ENCODE measurements at places on chromosomes 6 and 20.

GRCh38 chr6:160428069-160428430, 79.9 kb downstream of the SLC22A3 start:
- no peak for DNase-seq

GRCh38 chr6:129732034-129732433, 22.1 kb upstream of the ARHGAP18 start:
- no peak for DNase-seq

DNA sequence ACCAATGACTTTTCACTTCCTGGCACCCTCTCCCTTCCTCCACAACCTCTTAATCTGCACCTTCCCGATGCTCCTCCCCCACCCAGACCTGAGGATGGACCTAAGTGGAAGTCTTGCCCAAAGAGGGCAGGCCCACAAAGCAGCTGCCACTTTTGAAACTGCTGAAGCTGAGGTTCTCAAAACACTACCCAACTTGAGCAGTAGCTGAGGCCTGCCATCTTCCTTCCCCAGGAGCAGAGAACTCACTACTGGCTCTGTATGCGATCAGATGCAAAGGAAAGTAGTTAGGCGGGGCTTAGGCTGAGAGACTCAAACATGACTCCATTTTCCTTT, 1.5 kb downstream of the HM13 start:
- no peak for DNase-seq

DNA sequence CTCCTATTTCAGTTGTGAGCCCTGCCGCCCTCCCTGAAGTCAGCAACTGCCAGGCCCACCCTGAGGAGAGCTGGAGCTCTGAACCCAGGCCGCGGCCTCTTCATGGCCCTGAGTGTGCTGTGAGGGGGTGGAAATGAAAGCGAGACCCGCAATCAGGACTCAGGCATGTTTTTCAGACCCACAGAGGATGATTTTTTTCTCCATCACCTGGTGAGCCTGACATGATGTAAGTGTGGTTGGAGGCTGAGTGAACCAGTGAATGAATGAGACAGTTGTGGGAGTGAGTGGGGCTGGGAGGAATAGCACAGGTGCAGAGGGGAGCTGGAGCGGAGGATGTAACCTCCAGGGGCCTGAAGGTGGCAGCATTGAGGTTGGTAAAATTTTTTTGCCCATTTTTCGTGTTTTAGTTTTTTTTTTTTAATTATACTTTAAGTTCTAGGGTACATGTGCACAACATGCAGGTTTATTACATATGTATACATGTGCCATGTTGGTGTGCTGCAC, 18.3 kb downstream of the RAET1L start:
- DNase-seq: no peak

DNA sequence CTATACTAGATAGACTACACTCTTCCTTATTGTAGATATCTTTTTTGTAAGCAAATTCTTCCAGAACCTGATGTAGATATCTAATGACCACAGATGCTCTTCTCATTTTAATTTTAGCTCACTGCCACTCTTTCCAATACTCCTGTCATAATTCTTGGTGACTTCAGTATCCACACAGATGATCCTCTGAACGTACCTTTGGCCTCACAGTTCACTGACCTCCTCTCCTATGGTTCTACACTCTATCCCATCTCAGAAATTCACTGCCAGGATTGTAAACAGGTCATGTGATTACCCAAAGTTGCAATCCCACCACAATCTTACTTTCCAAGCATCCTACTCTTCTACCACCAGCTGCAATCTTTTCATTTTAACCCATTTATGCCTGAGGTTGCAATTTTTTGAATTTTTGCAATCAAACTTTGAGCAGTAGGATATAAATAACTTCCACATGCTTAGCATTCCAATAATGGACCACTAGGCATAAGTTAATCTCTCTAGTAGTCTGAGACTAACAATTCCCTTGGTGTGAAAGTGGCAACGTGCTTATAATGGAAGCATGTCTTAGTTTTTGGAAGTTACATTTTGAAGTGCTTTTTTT, 31.2 kb downstream of the ESF1 start:
- no peak for DNase-seq

DNA sequence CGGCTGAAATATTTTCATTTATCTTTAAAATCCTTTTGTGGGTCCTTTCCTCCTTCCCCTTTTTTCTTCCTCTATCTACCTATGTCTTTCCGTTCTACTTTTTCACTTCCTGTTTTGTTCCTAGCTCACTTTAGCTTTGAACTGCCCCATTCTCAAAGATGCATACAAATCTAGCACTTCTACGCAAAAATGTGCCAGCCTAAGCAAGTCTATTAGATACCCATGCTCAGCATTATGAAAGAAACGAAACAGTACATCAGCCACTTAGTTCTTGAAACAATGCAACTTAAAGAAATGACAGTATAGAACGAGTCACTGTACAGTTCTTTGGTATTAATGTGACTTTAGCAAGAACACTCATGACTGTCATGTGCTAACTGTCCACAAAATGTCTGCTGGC, 47.3 kb upstream of the MARCKS start:
- DNase-seq: no peak

- no peak for DNase-seq
Measured at GRCh38 chr6:55868771-55869479, 6.5 kb downstream of the BMP5 start.

DNA sequence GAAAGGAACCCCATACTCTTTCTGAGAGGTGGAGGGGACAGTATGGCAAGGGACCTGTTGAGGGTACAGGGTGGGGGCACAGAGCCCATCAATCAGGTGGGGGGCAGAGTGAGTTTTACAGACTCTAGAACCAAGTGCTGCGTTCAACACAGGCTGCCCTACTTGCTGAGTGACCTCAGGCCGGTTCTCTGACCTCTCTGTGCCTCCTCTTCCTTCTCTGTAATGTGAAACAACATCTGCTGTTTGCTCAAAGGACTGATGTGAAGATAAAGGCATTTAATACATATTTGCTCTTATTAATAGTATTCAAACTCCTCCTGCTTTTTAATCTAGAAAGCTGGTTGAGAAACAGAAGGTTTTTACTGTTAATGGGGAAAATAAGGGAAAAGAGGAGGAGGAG, 25.9 kb upstream of the APMAP start:
- DNase-seq: no peak

DNA sequence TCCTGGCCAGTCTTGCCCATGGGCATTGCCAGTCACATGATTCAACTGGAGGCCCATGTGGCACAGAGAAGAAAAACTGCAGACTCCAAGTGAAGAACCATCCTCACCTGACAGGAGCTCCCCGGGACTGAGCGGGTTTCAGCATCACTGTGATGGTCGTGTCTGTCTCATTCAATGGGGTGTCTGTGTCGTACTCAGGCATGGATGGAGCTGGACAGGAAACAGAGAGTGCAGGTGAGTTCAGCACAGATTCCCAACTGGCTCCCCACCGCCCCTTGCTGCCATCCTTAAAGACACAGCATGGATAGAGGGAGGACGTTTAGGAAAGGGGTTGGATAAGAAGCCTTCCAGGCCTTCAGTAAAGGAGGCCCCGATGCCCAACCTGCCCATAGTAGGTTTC, 732.3 kb upstream of the CHD6 start:
- DNase-seq: no peak

GRCh38 chr6:47163536-47163935, 121.4 kb upstream of the ADGRF1 start:
- DNase-seq: no peak

- no peak for DNase-seq
Measured at GRCh38 chr6:12279322-12280091, 10.7 kb upstream of the EDN1 start.

DNA sequence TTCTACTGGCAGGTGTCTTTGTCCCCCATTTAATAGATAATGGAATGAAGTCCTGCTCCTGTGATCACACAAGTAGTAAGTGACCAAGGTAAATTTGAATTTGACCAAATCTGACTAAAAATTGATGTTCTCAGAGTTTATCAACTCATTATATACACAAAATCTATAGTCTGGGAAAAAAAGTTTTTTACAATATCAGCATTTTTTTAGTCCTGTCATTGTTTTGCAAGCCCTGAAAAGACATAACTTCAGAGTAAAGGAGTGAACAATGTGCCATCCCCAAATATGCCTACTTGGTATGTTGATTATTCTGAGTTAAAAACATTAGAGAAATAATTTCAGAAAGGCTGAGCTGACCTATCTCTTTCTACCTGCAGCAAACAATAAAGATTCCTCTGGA, 114.2 kb downstream of the C6orf58 start:
- no peak for DNase-seq

- no peak for DNase-seq
Measured at GRCh38 chr6:134724771-134725340, 225.0 kb downstream of the ALDH8A1 start.

- no peak for DNase-seq
Measured at GRCh38 chr6:135163440-135163738, 17.7 kb upstream of the MYB start.

DNA sequence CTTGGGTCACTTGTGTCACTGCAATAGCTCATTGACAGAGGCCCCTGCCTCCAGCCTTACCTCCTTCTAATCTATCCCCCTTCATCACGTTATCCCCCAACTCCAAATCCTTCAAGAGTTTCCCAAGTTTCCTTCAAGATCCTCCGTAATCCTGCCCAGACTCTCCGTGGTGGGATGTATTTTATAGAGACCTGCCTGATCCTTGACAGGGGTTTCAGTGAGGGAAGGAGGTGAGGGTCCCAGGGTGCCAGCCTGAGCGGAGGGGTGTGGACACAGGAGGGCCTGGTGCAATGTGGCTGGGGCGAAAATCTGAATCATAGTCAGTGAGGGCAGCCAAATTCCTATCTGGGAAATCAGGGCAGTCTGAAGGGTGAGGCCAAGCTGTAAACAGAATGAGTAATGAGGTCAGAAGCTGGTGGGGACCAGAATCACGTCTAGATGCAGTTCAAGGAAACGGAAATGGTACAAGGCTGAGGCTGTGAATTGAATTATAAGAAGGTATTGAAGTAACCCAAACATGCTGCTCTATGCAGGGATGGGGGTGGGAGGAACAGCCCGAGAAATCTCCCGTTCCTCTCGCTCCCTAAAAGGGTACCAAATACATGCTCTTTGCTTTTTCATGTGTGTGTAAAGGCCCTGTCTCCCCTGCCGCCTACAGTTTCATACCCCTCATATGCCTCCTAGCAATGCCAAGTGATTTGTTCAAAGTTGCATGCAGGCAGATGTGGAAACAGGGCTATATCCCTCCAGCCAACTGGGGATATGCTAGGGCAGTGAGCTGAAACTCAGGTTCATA, 35.4 kb upstream of the PIM1 start:
- DNase-seq: peak; percentile 16

DNA sequence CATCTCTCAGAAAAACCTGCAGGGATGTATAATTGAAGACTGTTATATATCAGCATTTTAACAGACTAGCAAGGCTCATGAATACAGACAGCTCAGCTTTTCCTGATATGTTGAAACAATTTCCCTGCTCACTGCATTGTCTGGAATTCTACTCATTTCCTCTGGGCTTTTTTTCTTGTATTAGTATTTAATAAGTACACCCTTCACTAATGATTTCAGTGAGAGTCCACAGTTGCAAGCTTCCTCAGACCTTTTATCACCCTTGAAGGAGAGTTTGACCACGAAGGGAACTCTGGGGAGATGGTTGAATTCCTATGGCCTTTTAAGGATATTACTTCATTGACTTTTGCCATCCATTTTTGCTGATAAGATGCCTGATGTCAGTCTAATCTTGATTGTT, 248.7 kb downstream of the ADGB start:
- DNase-seq: no peak

DNA sequence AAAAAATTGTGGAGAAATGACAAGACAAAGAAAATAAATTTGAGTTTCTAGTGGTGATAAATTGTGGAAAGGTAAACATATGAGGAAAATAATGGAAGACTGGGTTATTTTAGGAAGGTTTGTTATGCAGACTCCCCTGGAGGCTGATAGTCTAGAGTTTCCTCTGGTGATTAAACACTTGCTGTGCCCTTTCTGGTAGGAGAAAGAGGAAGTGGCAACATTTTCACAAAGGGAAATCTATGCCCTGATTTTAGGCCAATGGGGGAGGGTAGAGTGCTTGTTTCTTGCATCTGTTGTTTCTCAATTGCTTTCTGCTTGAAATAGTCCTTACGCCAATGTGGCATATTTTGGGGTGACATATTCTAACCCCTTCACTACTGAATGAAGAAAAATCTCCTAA, 129.1 kb upstream of the DOK5 start:
- no peak for DNase-seq

DNA sequence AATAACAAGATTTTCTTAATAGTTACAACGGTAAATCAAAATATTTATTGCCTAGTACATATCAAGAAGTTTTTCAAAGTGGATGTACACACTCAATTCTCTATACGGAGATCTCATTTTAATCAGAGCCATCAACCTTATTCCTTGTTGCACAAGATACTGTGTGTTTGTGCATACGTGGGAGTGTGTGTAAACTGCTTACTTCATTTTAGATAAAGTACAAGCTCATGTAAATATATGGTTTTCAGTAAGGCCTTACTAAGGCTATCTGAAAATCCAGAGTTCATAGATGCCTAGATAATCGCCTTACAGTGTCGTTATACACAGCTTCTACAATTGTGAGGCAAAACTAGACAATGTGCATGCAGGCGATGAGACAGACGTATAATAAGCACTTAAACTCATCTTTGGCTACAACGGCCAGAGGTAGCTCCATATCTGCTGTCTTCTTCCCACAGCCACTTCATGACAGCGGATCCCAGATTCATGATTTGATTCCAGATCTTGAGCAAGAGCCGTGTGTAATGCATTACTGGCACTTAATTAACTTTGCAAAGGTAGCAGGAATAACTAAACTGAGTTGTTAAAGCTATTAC, 2.5 kb downstream of the PERP start:
- DNase-seq: no peak

GRCh38 chr6:98324446-98324845, 509.9 kb upstream of the POU3F2 start:
- DNase-seq: no peak

- DNase-seq: no peak
Measured at GRCh38 chr20:54456961-54457360, 18.4 kb upstream of the DOK5 start.

DNA sequence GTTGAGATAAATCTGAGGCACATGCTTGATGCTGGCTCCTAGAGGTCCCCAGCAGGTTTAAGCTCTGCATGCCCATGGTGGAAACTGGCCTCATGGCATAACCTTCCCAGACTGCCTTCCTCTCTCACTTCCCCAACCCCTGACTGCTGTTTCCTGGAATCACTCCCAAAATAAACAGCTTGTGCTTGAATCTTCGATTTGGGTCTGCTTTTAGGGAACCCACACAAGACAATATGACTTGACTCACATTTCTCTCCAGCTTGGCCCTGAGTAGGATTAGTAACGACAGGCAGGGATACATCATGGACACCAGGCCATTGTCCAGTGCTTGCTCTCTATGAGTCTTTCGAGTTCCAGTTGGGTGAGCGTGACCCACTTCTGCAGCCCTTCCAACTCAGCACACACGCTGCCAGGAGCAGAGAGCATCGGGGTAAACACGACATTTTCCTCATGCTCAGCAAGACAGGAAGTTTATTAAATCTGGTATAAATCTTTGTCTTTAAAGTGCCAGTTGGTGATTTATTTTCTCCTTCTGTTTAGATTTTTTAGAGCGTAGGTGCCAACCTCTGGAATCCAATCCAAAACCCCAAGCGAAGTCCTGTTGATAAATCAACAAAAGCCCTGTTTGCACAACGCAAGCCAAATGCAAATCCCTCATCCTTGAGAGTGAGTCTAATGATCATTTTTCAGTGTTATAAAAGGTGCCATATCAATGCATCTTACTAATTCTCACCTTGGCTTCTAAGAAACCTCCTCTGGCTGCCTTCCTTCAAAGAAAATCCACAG, 135.0 kb downstream of the FOXA2 start:
- no peak for DNase-seq

All from immature natural killer cell (primary cell).